ENCODE measurements at places on chromosomes 11 and 22. TPM values are rescaled to one million over a fixed set of nuclear protein-coding genes. Genes with fewer than 3 reads are reported as not detected.

- DNase-seq = peak; percentile 77
Observed at GRCh38 chr11:17386331-17387084, 2.0 kb downstream of the KCNJ11 start.

DNA sequence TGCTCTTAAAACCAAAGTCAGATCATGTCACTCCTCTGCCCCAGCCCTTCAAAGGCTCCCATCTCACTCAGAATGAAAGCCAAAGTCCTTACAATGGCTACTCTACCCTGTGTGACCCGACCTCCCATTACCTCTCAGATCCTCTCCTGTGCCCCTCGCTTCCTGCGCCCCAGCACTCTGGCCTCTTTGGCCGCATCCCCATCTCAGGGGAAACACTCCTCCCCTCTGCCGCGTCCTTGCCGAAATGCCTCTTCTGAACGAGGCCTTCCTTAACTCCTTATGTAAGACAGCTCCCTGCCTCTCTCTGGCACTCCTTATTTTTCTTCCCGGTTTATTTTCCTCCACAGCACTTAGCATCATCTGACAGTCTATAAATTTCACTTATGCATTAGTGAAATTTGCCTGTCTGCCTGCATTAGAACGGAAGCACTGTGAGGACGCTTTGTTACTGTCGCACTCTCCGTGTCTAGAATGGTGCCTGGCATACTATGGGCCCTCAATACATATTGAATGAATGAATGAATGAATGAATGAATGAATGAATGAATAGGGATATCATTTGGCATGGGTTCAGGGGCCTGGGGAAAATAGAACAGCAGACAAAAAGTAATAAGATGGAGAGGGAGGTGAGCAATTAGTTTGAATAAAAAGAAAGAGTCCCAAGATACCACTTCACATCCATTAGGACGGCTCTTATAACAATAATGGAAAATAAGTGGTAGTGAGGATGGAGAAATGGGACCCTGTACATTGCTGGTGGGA is 137.8 kb downstream of the CEP164 start:
- DNase-seq = no peak

- no peak for DNase-seq
Observed at GRCh38 chr22:44994399-44995104, 15.3 kb downstream of the PHF21B start.

- DNase-seq = no peak
Observed at GRCh38 chr11:9509041-9509440, 48.2 kb downstream of the ZNF143 start.

GRCh38 chr22:48666620-48667019 is 1161.1 kb downstream of the BRD1 start:
- no peak for DNase-seq

- DNase-seq = no peak
Observed at GRCh38 chr11:108393046-108393445, 74.3 kb downstream of the C11orf65 start.

The LAMTOR1 gene
- total RNA-seq = 143 TPM

DNA sequence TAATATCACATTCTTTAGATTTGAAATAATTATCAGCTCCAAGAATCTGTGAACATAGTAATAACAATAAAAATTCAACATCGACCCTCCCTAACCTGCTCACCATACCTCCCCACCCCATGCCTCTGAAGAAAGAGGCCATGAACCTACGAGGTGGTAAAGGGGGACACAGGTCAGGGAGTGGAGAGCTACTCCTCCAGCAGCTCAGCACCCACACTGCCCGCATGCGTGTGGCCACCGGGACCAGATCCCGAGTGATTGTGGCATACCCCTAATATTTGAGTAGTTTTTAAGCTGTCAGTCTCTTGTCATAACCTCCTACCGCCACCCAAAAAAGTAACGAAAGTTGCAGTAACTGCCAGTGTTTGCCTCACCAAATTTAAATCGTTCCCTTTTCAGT is 16.8 kb upstream of the ADSL start:
- DNase-seq = no peak

GRCh38 chr11:44313761-44314489 is 4.0 kb upstream of the ALX4 start:
- DNase-seq = no peak

- DNase-seq = no peak
Observed at GRCh38 chr11:44809283-44809682, 82.5 kb downstream of the TSPAN18 start.

- no peak for DNase-seq
Observed at GRCh38 chr11:125846188-125846587, 13.1 kb downstream of the PATE4 start.

DNA sequence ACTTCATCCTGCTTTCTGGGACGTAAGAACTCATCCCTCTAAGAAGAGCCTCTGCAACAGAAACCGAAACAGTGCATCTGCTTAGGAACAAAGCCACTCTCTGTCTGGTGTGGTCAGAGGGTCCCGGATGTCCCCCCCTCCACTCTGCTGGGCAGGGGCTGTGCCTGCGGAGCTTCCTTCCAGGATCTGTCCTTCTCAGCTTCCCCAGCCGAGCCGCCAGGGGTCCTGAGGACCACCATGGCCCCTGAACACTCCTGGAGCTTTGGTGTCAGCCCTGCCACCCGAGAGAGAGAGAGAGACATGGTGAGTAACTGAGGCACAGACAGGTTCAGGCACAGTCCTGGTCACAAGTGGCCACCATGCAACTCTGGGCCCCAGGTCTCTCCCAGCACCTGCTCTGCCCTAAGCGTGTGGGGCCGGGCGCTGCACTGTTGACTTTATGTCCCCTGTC is 24.4 kb upstream of the MGAT3 start:
- no peak for DNase-seq

The PGA5 gene
- total RNA-seq = not detected

DNA sequence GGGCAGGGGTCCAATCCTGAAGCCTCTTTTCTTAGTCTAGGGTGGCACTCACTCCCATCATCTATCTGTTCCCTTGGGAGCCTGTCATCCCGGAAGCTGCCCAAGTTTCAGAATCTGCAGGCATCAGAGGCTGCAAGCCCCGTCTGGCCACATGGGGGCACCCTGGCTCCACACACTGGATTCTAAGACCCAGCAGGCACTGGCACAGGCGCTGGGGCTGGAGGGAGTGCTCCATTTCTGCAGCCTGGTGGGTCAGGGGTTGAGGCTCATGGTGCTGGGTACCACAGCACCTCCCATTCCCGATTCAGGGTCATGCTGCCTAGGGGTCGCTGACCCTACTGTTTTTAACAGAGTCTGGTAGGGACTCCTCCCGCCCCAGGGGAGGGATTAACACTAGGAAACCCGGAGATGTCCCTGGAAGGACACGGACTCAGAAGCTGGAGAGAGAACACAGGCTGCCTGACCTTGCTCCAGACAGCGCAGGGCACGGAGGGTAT is 243.9 kb upstream of the SYN3 start:
- peak; percentile 79 for DNase-seq

- DNase-seq = no peak
Observed at GRCh38 chr22:49599691-49600455, 227.8 kb downstream of the BRD1 start.

DNA sequence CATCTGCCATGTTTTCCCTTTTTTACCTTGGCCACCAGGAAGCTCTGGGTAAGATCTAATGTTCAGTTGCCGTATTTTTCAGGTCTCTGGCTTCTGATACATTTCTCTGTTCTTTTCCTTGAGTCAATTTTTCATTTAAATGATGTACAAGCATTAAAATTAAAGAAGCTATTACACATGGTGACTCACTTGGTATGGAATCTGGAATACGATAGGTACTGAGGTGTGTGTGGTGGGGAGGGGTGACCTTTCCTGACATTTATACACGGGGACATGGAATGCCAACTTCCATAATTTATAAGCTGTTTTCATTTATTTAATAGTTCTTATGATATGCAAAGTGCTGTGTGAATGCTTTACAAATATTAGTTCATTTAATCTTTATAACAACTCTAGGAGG is 47.8 kb upstream of the ALX4 start:
- no peak for DNase-seq

DNA sequence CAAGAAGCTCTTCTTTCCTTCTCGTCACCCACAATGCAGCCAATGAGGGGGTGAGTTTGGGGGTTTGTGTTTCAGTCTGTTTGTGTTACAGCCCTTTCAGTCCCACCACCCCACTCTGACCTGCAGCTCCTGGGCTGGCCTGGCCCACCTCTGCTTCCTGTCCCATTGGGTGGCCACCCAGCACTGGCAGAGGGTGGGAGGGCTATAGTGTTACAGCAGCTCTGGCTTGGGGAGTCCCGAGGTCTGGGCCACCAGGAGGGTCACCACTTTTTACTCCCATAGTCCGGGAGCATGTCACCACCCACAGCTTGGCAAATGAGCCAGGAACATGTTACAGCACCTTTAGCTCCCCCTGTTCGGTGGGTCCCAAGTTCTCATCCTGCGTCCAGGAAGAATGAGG is 1.7 kb upstream of the OR10S1 start:
- no peak for DNase-seq

- DNase-seq = no peak
Observed at GRCh38 chr22:21866833-21867527, 465 bp downstream of the MAPK1 start.

- DNase-seq = no peak
Observed at GRCh38 chr11:45685964-45686537, 20.6 kb upstream of the CHST1 start.

- DNase-seq = no peak
Observed at GRCh38 chr11:133191931-133192330, 340.4 kb downstream of the OPCML start.

GRCh38 chr11:123586568-123586967 is 67.9 kb downstream of the SCN3B start:
- DNase-seq = peak; percentile 54

The TPBGL gene
- total RNA-seq = not detected

The VSTM5 gene
- total RNA-seq = not detected

The KLHL35 gene
- total RNA-seq = 23.5 TPM

DNA sequence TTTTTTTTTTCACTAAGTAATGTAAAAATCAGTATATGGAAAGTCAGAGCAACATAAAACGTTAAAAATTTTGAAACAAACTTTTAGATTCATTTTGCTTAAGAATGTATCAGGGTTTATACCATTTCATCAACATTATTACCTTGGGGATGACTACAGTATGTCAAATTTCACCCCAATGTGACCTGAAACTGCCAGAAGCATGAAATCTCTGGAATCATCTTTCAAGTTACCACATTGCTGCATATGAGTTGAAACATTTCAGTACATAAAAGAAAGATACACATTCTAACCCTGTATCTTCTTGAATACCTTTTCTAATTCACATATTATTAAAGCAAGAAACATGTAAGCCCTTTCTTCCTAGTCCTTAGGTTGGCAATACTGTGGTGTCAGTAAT is 32.8 kb downstream of the MAML2 start:
- DNase-seq = no peak

The GRM5 gene
- not detected for total RNA-seq

All from HT-29 (cell line).